ENCODE measurements at places on chromosomes 5 and 9.

DNA sequence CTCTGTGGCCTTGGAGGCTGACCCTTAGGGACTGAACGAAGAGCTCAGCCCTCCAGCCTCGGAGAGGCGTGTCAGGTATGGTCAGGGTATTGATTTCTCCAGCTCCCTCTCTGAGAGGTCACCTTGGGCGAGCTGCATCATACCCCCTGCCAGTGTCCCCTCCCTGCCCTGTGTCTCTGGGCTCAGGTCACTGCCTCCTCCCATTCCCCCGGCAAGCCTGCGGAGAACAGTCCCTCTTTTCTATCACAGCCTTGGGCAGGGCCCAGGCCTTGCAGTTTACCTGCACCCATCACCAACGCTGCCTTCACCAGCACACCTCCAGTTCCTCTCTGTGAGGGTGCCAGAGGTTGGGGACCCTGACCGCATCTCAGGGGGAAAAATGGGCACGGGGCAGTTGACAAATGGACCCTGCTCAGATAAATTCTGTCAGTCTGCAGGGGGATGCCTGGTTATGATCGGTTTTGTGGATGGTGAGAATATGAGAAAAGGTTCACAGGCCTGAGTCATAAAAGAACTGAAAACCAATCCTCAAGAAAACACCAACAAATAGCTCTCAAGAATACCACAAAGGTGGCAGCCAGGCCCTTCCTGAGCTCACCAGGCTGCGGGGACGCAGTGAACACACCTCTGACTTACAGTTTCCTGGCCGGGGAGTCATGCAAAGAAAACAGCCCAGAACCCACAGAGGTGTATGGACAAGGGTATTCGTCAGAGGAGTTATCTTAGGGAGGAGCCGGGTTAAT, 24.7 kb upstream of the RXRA start:
- DNase-seq: no peak

GRCh38 chr9:86175223-86175622, 75.9 kb upstream of the GOLM1 start:
- DNase-seq: no peak

DNA sequence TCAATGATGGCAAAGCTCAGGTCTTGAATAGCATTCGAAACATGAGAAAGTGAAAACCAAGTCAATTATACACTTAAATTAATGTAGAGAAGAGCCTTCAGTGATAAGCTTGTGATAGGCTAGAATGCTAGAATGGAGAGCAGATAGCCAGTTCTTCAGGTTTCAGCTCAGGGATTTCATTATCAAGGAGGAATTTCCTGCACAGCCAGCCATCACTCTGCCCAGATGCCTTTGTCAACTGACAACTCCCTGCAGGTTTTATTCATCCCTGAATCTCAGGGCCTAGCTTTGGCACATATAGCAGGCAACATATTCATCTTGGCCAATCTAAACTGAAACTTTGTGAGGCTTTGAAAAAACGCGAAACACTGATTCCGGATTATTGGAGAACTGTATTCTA, 199.3 kb upstream of the CDH6 start:
- no peak for DNase-seq

- no peak for DNase-seq
Measured at GRCh38 chr9:94827584-94828304, 101.2 kb downstream of the AOPEP start.

- DNase-seq: no peak
Measured at GRCh38 chr5:142618130-142618523, 67.8 kb downstream of the FGF1 start.

DNA sequence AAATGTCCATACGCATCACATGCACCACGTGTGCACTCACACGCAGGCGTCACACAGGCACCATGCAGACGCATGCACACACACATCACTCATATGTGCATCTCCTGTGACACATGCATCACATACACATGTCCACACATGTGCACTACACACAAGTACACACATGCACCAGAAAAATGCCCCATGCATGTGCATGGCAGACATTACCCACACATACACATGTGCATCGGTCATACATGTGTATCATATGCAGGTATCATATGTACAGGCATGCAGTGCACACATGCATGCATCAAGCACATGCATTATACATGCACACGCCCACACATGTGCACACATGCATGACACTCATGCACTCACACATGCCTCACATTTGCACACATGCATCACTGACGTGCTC, 26.1 kb downstream of the ADAMTS2 start:
- no peak for DNase-seq

- DNase-seq: no peak
Measured at GRCh38 chr5:141933151-141933550, 9.5 kb downstream of the DELE1 start.

DNA sequence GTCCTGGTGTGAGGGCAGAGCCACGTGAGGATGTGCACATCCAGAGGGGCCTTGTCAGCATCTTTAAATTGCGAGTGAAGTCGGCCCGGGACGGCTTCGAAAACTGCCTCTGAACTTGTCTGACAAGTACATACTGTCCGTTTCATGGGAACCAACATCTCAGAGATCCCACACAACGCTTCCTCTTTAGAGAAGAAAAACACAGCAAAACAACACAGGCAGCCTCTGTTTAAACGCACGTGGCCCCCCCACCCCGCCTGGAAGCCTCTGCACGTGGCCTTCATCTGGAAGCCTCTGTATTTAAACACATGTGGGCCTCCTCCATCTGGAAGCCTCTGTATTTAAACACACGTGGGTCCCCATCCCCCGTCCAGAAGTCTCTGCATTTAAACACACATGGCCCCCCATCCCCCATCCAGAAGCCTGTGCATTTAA, 29.2 kb downstream of the CEP72 start:
- DNase-seq: no peak

- no peak for DNase-seq
Measured at GRCh38 chr5:152933056-152933455, 528.0 kb upstream of the NMUR2 start.

DNA sequence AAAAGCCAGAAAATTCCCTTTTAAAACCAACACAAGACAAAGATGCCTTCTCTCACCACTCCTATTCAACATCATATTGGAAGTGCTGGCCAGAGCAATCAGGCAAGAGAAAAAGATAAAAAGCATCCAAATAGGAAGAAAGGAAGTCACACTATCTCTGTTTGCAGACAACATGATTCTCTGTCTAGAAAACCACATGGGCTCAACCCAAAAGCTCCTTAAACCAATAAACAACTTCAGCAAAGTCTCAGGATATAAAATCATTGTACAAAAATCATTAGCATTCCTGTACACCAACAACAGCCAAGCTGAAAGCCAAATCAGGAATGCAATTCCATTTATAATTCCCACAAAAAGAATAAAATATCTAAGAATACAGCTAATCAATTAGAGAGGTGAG, 112.0 kb downstream of the ADAMTSL1 start:
- DNase-seq: no peak

DNA sequence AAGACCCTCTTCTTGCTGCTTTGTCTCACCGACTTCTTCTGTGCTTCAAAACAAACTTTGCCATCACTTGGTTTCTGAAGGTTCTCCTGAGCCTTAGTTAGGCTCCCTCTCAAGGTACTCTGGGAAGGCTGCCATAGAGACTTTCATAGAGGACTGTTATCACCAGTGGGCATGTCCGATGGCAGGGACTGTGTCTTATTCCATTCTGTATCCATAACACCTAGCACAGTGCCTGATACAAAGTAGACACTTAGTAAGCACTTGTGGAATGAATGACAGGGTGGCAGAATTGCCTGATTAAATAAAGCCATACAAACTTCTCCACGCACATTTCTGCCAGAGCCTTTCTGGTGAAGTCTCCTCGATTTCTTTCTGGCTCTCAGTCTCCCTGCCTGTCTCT, 32.7 kb downstream of the AGXT2 start:
- DNase-seq: no peak

- DNase-seq: no peak
Measured at GRCh38 chr9:20681467-20681866, 2.6 kb upstream of the FOCAD start.

- no peak for DNase-seq
Measured at GRCh38 chr9:133142684-133143622, 20.8 kb downstream of the GBGT1 start.

DNA sequence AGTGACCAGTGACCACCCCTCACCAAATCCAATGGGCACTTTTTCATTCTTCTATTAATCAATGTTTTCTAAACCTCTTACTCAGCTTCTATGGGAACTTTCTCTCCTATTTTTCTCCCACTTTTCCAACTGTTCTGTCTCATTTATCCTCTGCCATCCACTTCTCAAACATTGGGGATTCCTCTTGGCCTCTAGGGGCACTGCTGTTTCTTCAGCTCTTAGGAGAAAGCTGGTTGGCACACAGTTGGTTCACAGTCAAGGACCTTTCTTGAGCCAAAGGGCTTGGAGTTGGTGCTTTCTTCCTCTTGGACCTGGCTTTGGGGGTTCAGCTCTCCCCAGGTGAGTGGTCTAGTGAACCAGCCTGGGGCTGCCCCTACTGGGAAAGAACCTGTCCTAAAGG, 112.2 kb upstream of the LHFPL2 start:
- DNase-seq: no peak

- no peak for DNase-seq
Measured at GRCh38 chr5:71586052-71586940, 844 bp upstream of the MCCC2 start.

DNA sequence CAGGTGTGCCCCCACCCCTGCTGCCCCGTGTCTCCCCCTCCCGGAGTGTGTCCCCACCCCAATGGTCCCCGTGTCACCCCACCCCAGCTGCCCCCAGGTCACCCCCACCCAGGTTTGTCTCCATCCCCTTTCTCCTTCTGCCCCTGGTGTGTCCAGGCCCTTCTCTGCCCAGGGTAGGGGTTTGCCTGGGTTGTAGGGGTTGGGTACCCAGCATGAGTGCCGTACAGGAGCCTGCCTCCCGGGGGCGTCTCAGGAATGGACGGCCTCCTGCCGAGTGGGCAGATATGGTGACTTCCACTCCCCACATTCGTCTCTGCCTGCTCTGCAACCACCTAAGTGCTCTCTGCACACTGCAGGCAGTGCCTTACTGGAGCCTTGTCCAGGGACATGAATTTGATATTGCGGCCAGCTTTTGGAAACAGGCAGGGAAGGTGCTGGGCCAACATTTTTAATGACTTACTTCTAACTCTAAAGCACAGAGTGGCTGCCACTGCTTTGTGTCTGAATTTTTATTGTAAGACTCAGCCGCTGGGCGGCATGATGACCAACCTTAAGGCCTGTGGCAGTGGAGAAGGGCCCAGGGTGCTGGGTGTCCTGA, 6.7 kb downstream of the LRRC14B start:
- no peak for DNase-seq

DNA sequence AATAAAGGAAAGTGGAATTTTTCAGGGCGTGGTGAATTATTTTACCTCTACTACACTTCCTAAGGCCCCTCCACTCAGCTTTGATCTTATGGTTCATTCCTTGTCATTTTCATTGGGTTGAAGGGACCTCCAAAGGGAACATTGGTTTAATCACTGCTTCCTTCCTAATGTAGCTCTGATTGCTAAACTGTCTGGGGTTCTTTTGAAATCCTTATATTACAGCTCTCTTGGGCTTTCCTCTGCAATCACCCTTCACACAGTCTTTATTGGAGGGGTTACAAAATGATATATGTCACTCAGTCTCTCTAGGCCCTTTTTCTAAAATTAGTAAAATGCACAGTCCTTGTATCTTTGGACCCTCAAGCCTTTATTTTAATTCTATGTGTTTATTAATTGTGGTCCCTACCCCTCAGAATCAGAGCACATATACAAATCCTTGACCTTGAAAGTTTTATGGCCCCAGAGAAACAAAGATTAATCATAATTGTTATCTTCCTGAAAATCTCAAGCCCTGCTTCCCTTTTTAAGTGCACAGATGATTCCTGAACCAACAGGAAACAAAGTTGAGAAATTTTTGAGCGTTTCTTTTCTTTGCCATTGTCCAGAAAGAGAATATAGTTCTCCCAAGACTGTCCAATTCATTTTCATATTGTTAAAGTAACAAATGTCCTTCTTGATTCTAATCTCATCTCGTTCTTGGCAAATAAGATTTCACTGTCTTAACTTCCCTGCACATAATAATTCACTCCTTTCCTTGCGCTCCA, 330.0 kb downstream of the ARRDC3 start:
- no peak for DNase-seq

DNA sequence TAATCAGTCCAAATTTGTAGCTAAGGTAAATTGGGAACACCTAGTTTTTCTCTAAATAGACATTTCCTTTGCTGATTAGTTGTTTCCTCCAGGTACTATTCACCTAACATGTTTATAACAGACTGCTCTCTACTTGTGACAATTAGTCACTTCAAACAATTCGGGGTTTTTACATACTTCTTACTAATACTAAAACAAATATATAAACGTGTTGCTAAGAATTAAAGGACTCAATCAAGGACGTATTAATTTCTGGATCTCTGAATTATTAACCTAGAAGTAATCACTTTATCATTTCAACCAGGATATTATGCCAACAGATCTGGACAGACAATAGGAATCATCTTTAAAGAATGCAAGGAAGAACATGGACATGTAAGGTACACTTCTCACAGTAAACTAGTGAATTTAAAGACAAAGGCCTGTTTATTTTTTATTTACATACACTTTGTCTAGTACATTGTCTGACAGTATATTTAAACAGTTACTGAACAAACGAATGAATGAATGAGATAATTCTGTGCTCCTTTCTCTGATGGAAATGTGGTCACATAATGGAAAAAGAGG, 22.3 kb downstream of the PJA2 start:
- no peak for DNase-seq

GRCh38 chr9:12961276-12961809, 186.5 kb downstream of the LURAP1L start:
- DNase-seq: no peak

GRCh38 chr5:111122398-111122797, 30.2 kb downstream of the WDR36 start:
- DNase-seq: no peak

GRCh38 chr5:75975496-75975895, 107.7 kb upstream of the SV2C start:
- no peak for DNase-seq

- no peak for DNase-seq
Measured at GRCh38 chr5:149304195-149305078, 32.8 kb downstream of the AFAP1L1 start.

- DNase-seq: no peak
Measured at GRCh38 chr5:132424167-132424880, 54.8 kb downstream of the SLC22A5 start.
